ENCODE measurements at places on chromosomes 1 and 21.

DNA sequence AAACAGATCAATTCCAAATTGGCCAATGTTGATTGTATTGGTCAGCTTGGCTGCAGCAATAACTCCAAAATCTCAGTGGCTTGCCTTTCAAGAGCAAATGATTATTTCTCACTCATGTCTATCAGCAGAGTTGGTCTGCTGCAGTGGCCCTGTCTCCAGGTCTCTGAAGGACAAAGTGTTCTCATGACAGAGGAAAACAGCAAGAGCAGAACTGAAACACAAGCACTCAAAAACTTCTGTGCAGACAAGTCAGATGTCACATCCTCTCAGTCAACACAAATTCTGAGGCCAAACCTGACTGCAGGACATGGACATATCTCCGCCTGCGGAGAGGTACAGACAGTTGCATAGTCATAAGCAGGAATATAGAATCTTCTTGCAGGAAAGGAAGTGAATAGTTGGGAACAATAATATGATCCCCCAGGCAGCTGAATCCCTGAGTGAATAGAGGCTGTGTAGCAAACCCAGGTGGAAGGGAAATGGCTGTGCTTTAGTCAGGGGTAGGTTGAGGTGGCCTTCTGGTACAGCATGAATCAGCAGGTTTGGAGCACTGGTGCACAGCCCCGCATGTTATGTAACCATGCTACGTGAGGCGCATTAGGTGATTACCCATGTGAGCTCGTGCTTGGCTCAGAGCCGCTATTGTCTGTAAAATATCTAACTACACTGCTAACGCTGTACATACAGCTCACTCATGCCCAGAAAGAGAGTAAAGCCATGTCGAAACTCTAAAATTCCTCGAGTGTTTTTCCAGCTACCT, 17.1 kb upstream of the UBE2U start:
- DNase-seq, result no peak

GRCh38 chr21:29293495-29293894, 5.2 kb upstream of the BACH1 start:
- no peak for DNase-seq

- no peak for DNase-seq
Observed at GRCh38 chr21:15333951-15334350, 269.2 kb upstream of the NRIP1 start.

DNA sequence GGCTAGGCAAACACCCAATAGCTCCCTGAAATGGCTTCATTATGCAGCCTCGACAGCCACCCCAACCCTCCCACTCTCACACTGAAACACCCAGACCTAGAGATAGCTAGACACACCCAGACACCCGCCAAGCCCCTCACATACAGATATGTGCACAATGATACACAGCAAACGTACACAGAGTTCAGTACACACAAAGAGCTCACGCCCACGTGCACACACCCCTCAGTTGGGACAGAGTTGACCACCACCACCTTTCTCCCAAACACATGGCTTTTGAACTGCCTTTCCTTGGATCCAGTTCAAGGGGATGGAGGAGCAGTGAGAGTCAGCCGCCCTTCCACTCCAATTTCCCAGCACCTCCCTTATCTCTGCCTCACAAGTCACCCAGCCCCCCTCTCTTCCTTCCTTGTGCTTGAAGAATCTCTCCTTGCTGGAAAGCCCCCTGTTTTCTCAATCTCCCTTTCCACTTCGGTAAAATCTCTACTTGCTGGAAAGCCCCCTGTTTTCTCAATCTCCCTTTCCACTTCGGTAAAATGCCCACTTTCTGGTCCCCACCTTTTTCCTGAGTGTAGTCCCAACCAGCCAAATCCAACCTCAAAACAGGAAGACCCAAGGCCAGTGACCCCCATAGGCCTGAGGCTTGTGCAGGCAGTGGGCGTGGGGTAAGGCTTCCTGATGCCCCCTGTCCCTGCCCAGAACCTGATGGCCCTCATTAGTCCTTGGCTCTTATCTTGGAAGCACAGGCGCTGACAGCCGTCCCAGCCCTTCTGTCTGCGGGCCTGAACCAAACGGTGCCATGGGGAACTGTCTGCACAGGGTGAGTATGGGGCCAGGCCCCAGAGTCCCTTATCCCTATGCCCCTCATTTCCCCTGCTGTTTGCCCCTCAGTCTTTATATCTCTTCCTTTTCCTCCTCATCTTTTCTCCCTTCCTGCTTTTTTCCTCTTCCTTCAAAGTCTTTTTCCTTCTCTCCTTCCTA, at the start of gene ACKR1:
Gene ACKR1, plus strand, starts transcription at position 715 of the 981 bp plus-strand sequence. Its CDS starts 85 bp downstream, at position 800.
- DNase-seq, result peak; percentile 61

GRCh38 chr1:84853741-84854721, 39.0 kb downstream of the LPAR3 start:
- DNase-seq, result peak; percentile 27

DNA sequence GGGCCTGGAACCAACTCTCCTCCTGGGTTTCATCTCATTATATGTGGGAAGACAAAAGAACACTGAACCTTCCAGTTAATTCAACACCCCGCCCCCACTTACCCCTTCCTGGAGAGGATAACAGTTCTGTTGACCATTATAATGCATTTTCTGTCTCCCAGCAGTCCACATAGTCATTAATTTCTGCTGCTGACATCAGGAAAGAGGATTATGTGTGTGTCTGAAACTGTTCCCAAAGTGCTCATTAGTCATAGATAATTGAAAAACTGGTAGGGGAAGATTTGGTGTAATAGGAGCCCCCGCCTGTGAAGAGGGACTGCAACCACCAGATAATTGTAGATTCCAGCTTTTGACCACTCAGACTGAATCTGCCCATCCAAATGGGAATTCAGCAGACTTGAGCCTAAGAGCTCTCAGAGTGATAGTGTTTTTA, 208.7 kb downstream of the FGGY start:
- DNase-seq, result no peak

GRCh38 chr1:246187834-246188372, 319.2 kb downstream of the SMYD3 start:
- DNase-seq, result no peak

- peak; percentile 63 for DNase-seq
Observed at GRCh38 chr1:18883636-18884418, 18.5 kb downstream of the ALDH4A1 start.

- no peak for DNase-seq
Observed at GRCh38 chr1:12208271-12208670, 21.6 kb upstream of the VPS13D start.

GRCh38 chr1:247638781-247639180, 33.4 kb downstream of the OR2G3 start:
- no peak for DNase-seq

- peak; percentile 53 for DNase-seq
Observed at GRCh38 chr1:188669728-188670382, 1807.8 kb downstream of the BRINP3 start.

GRCh38 chr1:65581119-65581518, 160.7 kb downstream of the LEPR start:
- no peak for DNase-seq

GRCh38 chr1:42043182-42043581, 110.0 kb upstream of the GUCA2B start:
- peak; percentile 25 for DNase-seq

GRCh38 chr1:183792300-183792699, 12.6 kb upstream of the RGL1 start:
- DNase-seq, result no peak

GRCh38 chr1:208134491-208134890, 109.7 kb downstream of the PLXNA2 start:
- DNase-seq, result peak; percentile 76

DNA sequence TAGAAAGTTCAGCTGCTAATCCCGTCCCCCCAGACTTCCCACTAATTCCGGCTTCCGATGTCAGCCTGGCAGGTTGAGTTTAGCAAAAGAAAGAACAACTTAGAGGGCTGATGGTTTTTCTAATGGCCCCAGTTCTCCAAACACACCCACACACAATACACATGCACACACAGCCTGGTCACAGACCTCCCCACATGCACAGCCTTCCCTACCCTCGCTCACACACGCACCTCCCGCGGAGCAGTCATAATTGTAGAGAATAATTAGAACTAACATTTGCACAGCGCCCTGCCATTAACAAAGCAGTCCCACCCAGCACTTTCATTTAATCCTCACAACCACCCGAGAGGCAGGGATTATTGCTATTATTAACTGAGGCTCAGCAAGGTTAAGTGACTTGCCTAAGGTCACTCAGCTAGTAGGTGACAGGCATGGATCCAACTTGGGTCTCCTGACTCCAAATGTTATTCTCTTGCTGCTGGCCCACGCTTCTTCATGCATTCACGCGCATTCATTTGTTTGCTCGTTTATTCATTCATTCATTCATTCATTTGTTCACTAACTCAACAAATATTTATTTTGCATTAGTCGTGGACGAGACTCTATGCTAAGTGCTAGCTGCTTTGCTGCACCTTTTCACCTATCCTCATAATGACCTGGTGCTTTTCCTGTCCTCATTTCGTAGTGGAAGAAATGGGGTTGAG, 274.9 kb downstream of the FOXD2 start:
- DNase-seq, result no peak

DNA sequence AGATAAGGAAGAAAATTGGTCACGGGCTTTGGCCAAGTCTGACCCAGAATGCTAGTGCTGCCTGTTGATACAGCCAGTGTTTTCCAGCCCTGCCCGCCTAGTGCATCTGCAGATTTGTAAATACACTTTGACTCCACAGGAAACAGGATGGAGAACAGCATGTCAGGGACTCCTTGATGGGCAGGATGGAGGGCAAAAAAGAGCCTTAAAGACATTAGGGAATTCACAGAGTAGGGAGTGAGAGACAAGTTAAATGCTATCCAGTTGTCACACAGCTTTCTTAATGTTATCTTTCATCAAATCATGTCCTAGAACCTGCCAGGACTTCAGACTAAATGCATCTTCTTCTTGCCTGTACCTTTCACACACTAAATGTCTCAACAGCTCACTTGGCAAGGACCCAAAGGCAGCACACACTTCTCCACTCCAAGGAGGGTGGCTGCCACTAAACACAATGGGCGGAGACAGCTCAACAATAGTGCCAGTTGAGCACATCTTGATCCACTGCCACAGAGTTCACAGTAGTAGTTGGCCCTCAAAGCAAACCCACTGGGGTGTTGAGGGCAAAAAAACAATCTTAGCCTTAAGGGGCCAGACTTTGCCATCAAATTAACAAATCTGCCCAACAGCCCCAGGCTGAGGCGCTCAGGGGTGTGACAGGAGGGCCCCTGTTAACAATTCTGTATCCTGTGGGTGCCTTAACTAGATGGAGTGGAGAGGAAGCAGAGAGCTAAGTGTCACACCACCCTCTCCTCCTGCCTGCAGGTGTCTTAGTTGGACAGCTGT, 2.7 kb downstream of the HIVEP3 start:
- DNase-seq, result no peak

Data from umbilical cord (tissue), 2 donors.